Tibial nerve (tissue), 4 donors: ENCODE measurements at places on chromosomes 3 and 15. TPM values are rescaled to one million over a fixed set of nuclear protein-coding genes. Genes with fewer than 3 reads are reported as not detected.
A peak's percentile ranks its signal among the peaks of the same experiment; 100 is the strongest.

Gene P2RY14
- 4.2 TPM for total RNA-seq

Gene ACOX2
- 43.1 TPM for total RNA-seq

Gene STRC
- 1.1 TPM for total RNA-seq

Gene DCBLD2
- 37.8 TPM for total RNA-seq

Gene VGLL3
- 67.1 TPM for total RNA-seq

DNA sequence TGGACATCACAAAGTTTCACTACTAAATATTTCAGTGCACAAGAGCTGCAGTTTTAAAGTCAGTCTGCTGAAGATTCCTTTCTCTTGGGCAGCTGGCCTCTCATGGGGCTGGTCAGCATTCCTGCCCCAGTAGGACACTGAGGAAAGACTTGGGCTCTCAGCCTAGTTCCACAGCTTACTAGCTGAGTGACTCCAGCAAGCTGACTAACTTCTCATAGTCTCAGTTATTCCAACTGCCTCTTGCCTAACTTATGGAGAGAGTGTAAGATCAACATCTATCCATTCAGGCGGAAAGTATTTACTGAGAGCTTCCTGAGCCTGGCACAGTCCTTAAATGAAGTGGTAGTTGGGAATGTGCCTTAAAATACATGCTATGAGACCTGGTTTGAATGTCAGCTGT lies 27.0 kb downstream of the TM4SF4 start:
- no peaks in the 10 kb centered on the region for H3K4me1 ChIP-seq
- DNase-seq, result no peak
- no peak overlapping the region for H3K27ac ChIP-seq
- no peak overlapping the region for H3K4me3 ChIP-seq
- H3K36me3 ChIP-seq, result no peaks in the 10 kb centered on the region

DNA sequence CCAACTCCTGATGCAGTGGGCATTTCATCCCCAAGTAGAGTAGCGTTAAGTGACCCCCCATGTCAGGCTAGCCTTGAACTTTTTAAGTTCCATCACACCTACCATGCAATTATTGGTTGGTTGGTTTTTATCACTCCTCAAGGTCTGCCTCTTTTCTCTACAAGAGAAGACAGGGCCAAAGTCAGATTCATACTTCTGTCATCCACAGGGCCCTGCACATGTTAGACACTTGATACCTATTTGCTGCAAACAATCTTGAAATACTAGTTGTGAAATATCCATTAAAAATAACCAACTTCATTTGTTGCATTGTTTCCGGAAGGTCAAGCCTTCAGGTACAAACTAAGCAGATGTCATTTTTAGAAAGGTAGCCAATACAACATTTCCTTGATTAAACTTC lies 1.2 kb downstream of the CMSS1 start:
- H3K4me3 ChIP-seq, result peak overlapping the region; percentile 78
- no peaks in the 10 kb centered on the region for H3K27me3 ChIP-seq
- H3K27ac ChIP-seq, result no peak overlapping the region
- H3K36me3 ChIP-seq, result no peaks in the 10 kb centered on the region
- DNase-seq, result no peak
- peaks cover 8% of the 10 kb centered on the region for H3K4me1 ChIP-seq

DNA sequence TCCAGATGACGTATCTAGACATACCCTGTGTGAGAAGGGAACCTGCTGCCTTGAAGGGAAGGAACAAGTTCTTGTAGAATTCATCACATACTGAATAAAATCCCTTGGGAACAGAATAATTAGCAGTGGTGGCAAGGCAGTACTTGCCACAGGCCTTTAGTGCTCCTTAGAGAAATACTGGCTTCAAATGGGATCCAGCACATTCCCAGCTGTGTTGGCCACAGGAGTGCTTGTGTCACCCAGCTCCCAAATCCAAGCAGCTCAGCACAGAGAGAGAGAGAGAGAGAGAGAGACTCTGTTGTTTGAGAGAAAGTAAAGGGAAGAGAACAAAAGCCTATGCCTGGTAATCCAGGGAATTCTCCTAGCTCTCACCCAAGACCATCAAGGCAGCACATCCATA lies 969.0 kb upstream of the ALCAM start:
- H3K4me1 ChIP-seq, result no peaks in the 10 kb centered on the region
- H3K36me3 ChIP-seq, result no peaks in the 10 kb centered on the region
- H3K27ac ChIP-seq, result no peak overlapping the region
- no peak for DNase-seq
- no peaks in the 10 kb centered on the region for H3K27me3 ChIP-seq

DNA sequence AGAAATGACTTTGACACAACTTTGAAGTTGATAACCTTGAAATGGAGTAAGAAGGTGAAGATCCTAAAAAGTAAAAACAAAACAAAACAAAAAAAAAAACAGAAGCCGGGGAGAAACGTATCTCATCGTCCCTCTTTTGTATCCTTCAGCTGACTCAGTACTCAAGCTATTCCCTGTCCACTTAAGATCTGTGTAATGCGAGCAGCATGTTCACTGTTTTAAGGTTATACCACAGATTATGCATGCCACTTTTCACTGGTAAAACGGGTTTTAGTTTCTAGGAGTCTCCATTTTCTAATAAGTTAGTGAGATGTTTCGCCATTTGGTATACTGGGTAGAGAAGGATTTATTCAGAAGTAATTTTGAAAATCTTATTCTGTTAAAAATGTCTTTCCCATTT lies 324.3 kb downstream of the FEZF2 start:
- H3K36me3 ChIP-seq, result no peaks in the 10 kb centered on the region
- H3K4me3 ChIP-seq, result no peak overlapping the region
- DNase-seq, result no peak
- H3K4me1 ChIP-seq, result no peaks in the 10 kb centered on the region
- no peaks in the 10 kb centered on the region for H3K27me3 ChIP-seq

DNA sequence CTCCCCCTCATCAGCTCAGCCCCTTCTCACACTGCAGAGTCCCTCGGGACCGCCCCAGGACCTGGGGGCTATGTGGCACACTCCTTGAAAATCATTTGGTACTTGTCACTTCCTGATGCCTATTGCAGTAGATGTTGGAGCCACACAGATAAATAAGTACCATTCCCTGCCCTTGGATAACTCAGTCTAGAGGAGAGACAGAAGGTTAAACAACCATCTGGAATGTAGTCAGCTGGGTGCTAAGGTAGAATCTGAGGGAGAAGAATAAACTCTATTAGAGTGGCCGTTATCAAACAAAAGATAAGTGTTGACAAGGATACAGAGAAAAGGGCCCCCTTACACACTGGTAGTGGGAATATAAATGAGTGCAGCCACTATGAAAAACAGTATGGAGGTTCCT lies 112.3 kb upstream of the NR2E3 start:
- H3K4me1 ChIP-seq, result no peaks in the 10 kb centered on the region
- no peak overlapping the region for H3K4me3 ChIP-seq
- no peaks in the 10 kb centered on the region for H3K27me3 ChIP-seq
- no peak overlapping the region for H3K27ac ChIP-seq
- H3K36me3 ChIP-seq, result no peaks in the 10 kb centered on the region

- DNase-seq, result no peak
- no peaks in the 10 kb centered on the region for H3K36me3 ChIP-seq
- H3K27me3 ChIP-seq, result no peaks in the 10 kb centered on the region
- no peak overlapping the region for H3K27ac ChIP-seq
These were observed 419.1 kb upstream of the CDIN1 start for GRCh38 chr15:36160351-36160750.

DNA sequence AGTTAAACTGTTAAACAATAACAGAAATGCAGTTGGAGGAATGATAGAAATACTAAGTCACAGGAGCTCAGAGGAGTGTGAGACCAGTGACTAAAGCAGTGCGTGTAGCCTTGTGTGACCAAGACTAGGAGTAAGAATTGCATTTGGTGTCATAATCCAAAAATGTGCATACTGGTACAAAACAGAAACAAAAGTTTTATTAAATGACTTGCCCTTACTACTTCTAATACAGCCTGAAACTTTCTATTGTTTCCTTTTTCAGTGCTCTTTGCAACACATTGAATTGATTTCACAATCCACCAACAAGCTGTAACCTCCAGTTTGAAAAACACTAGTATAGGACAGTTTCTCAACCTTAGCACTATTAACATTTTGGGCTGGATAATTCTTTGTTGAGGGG lies 17.1 kb downstream of the SNX1 start:
- no peaks in the 10 kb centered on the region for H3K4me1 ChIP-seq
- no peak for DNase-seq
- peaks cover under 1% of the 10 kb centered on the region for H3K36me3 ChIP-seq
- H3K27me3 ChIP-seq, result no peaks in the 10 kb centered on the region
- H3K4me3 ChIP-seq, result no peak overlapping the region

GRCh38 chr3:44966795-44967278 lies 9.1 kb downstream of the ZDHHC3 start:
- no peak overlapping the region for H3K27ac ChIP-seq
- peaks cover 10% of the 10 kb centered on the region for H3K4me1 ChIP-seq
- no peaks in the 10 kb centered on the region for H3K36me3 ChIP-seq
- no peak for DNase-seq
- H3K4me3 ChIP-seq, result no peak overlapping the region

GRCh38 chr3:100898681-100899080 lies 94.5 kb downstream of the ABI3BP start:
- no peaks in the 10 kb centered on the region for H3K4me1 ChIP-seq
- no peaks in the 10 kb centered on the region for H3K27me3 ChIP-seq
- H3K36me3 ChIP-seq, result no peaks in the 10 kb centered on the region
- H3K27ac ChIP-seq, result no peak overlapping the region
- no peak overlapping the region for H3K4me3 ChIP-seq
